Neural cell (in vitro differentiated cells): ENCODE measurements at places on chromosomes 1 and 21. TPM values are rescaled to one million over a fixed set of nuclear protein-coding genes. Genes with fewer than 3 reads are reported as not detected.

The RGS1 gene
- not detected in 2 replicates for polyA plus RNA-seq

The GBP5 gene
- polyA plus RNA-seq, result not detected in 2 replicates

The KAZN gene
- 20.6 and 26.4 TPM in 2 replicates for polyA plus RNA-seq

The AMY1A gene
- polyA plus RNA-seq, result not detected in 2 replicates

The SNX7 gene
- 6.4 and 7.5 TPM in 2 replicates for polyA plus RNA-seq

The NLRP3 gene
- 0.36 and 0.82 TPM in 2 replicates for polyA plus RNA-seq

The ELF3 gene
- polyA plus RNA-seq, result 0.22 and 0.26 TPM in 2 replicates

The FALEC gene
- polyA plus RNA-seq, result not detected in 2 replicates

The LINGO4 gene
- not detected in 2 replicates for polyA plus RNA-seq

The MAN1A2 gene
- polyA plus RNA-seq, result 25.0 and 27.0 TPM in 2 replicates

The FCGR2B gene
- polyA plus RNA-seq, result not detected in 2 replicates

The SWT1 gene
- 9.1 and 9.3 TPM in 2 replicates for polyA plus RNA-seq

The RAB4A gene
- 43.2 and 49.8 TPM in 2 replicates for polyA plus RNA-seq

The VAV3 gene
- 7.6 and 10.3 TPM in 2 replicates for polyA plus RNA-seq

The EPHX1 gene
- polyA plus RNA-seq, result 7.5 and 8.7 TPM in 2 replicates

The C1orf87 gene
- not detected in 2 replicates for polyA plus RNA-seq

The PLPPR4 gene
- polyA plus RNA-seq, result 36.8 and 40.2 TPM in 2 replicates

The ATP1A2 gene
- polyA plus RNA-seq, result 0.12 and 0.14 TPM in 2 replicates

The DENND2D gene
- not detected in 2 replicates for polyA plus RNA-seq

The RNPEP gene
- polyA plus RNA-seq, result 33.1 and 44.7 TPM in 2 replicates

The GSTM5 gene
- not detected in 2 replicates for polyA plus RNA-seq

The KCNQ4 gene
- polyA plus RNA-seq, result 0.86 TPM in 1 of 2 replicates, not detected in the other

The MYOC gene
- polyA plus RNA-seq, result not detected in 2 replicates

The ZNF593OS gene
- polyA plus RNA-seq, result not detected in 2 replicates

The NOC2L gene
- 77.2 and 78.2 TPM in 2 replicates for polyA plus RNA-seq

The DR1 gene
- polyA plus RNA-seq, result 46.7 and 57.2 TPM in 2 replicates

The SPRR2A gene
- polyA plus RNA-seq, result not detected in 2 replicates

The LEFTY2 gene
- polyA plus RNA-seq, result not detected in 2 replicates

The FTCD gene
- polyA plus RNA-seq, result 1.4 and 2.0 TPM in 2 replicates

The PROK1 gene
- 0.54 and 1.5 TPM in 2 replicates for polyA plus RNA-seq
